Caco-2 (cell line): ENCODE measurements at places on chromosomes 7 and 10.
A peak's percentile ranks its signal among the peaks of the same experiment; 100 is the strongest.

DNA sequence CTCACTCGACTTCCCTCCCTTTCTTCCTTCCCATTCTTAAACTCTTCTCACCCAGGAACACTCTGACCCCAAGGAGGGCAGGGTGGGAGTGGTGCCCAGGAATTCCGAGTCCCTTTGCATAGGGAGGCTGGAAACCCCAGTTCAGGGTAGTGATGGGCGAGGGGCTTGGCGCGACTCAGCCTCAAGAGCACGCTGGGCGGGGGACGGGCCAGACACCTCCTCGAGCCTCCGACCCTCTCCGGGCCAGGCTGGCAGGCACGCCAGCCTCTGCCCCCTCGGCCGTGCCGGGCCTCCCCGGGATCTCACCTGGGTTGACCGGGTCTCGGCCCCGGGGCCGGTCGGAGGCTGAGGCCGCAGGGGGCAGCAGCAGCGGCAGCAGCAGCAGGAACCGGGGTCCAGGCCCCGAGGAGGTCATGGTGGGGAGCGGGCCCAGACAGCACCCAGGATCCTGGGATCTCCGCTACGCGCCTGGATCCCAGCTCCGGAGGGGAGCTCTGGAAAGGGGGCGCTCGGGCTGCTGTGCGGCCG is 457 bp downstream of the PLOD3 start:
- no peak for DNase-seq

DNA sequence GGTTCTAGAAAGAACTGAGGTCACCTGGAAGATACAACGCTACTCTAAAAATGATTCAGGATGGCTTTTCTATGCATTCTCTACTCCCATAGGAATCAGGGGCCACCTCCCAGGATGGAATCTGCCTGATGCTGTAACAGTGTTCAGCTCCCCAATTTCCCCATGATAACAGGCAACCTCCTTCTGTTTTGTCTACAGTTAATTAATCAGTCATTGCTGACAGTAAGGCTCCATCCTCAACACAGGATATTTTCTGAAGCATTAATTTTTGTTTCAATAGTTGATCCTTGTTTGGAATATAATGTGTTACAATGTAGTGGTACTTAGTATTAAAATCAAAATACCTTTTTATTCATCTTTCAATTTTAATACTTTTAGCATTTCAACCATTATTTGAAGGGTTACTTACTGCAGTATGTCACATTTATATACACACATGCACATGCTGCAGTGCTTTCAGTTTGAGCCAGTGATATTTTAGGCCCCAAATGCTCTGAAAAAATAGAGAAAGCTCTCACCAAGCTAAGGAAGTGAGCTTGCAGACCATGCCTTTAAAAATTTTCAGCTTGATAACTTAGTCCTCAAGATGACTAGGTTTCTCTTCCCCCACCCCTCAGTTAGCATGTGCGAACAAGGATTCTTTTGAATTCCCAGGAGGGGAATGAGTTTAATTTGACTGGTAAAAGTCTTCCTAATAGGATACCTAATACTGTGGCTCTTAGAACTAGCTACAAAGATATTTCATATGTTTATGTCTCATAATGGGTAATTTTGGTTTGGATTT is 592 bp upstream of the PIK3CG start:
- no peak for DNase-seq

- no peak for DNase-seq
These were observed 2.4 kb upstream of the ST7 start for GRCh38 chr7:116950889-116951351.

GRCh38 chr7:108716783-108717182 is 147.1 kb downstream of the DNAJB9 start:
- no peak for DNase-seq

GRCh38 chr7:690478-691360 is 35.8 kb upstream of the DNAAF5 start:
- DNase-seq, result no peak

- DNase-seq, result peak; percentile 84
These were observed at the start of gene SRPK2 for GRCh38 chr7:105388356-105389087. SRPK2 (minus strand) TSS chr7:105388921.

DNA sequence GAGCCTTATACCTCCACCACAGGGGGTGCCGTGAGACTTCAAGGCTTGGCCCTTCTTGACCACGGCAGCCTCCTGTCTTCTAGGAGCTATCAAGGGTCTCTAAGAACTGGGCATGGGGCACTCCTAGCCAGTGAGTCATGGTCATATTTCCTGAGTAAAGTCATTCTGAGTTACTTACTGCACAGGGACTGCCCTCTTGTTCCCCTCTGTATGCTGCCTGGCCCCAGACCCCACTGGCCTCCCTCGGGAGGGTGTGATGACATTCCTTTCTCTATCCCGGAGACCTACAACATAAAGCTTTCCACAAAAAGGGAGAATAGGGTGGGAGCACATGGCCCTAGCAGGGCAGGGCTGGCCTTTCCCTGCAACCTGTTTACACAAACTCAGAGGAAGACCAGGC is 21.4 kb downstream of the DPCD start:
- DNase-seq, result no peak

DNA sequence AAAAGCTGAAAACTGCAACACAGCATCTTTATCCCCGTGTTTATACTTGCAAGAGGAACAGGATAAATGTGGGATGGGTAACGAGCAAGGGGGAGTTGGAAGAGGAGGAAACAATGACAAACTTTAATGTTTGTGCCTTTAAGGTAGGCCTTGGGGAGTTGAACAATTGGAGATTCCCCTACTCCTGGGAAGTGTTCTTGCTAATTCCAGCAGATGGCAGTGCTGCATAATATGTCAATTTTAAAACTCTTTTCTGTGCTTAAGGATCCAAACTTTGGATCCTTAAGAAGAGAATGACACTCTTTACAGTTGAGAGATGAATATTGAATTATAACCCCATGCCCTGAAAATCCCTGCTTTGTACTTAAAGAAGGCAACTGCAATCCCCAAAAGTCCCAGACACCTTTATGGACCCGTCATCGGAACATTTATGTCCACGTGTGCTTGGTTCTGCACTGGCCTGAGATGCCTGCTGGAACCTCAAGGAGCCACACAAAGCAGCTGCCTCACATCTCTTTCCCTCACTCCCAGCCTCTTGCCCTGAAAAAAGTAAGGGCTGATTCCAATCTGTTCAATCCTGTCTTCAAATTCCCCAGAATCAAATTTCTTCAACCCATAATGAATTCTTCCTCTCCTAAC is 12.0 kb downstream of the IFIT5 start:
- DNase-seq, result peak; percentile 42

GRCh38 chr10:113612154-113612553 is 51.7 kb downstream of the NRAP start:
- DNase-seq, result no peak

GRCh38 chr7:7354674-7355073 is 172.3 kb downstream of the C1GALT1 start:
- DNase-seq, result peak; percentile 50
